ENCODE measurements at places on chromosomes 16 and 17.

DNA sequence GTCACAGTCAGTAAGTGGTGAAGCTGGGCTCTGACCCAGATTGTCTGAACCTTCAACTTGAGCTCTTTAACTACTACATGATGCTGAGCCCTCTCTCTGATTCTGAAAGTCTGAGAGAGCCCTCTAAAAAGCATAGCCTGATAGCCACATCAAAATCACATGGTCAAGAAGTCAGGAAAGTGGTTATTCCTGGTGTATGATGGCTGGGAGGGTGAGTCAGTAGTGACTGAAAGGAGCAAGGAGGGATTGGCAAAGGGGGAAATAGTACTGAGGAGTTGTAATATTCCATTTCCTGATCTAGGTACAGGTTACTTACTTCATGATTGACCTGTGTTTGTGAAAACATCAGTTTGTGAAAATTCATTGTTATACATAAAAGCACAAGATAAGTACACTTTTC is 89.1 kb downstream of the SSH2 start:
- no peak for DNase-seq

- no peak for DNase-seq
Observed at GRCh38 chr16:11224096-11224893, 31.7 kb downstream of the SOCS1 start.

DNA sequence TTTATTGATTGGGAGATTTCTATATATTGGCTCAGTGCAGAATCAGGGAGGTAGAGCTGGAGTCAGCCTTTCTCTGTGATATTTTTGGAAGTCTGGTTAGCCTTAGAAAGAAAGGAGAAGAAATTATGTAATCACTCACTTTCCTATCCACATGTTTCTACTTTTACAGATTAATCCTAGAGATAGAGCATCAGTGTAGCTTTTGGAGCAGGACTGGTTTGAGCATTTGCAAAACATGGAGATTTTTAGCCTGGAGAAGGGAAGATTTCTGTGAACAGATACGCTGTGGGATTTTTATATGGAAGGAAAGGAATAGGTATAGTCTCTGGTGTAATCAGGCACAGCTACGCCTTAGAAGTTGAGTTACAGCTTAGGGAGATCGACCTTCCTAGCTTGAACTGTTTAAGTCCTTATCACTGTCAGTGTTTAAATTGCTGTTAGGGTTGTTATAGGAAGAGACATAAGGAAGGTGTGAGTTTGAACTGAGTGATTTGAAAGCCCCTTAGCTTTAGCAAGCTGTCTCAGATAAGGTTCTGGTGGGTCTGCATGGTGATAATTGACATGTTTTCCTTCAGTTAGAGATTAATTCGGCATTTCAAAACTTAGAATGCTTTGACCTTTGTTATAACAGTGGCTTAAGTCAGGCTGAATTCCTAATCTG is 20.5 kb downstream of the METTL9 start:
- DNase-seq = no peak

DNA sequence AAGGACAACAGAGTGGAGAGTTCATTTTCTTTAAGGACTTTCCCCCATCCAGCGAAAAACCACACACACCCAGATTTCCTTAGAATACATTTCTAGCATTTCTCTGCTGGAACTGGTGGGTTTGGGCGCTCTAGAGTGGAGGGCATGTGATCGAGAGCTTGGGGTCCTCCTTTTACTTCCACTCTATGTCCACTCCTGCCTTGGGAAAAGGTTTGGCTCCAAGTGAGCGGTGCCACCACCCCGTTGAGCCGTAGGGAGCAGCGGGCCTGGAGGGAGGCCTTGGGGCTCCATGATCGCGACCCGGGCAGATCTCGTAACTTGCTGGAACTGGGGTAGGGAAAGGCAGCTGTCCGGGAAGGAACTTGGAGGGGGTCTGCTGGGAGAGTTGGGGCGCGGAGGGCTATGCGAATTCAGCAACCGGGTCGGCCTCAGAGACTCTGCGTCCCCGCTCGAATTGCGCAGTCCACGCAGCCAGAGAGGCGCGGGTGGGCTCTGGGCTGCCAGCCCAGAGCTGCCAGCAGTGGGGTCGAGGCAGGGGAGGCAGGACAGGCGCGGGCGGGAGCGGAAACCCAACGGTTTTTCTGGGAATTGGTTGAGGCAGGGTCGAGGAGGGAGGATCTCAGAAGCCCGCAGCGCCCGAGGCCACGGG is 2.3 kb downstream of the DLX4 start:
- no peak for DNase-seq

DNA sequence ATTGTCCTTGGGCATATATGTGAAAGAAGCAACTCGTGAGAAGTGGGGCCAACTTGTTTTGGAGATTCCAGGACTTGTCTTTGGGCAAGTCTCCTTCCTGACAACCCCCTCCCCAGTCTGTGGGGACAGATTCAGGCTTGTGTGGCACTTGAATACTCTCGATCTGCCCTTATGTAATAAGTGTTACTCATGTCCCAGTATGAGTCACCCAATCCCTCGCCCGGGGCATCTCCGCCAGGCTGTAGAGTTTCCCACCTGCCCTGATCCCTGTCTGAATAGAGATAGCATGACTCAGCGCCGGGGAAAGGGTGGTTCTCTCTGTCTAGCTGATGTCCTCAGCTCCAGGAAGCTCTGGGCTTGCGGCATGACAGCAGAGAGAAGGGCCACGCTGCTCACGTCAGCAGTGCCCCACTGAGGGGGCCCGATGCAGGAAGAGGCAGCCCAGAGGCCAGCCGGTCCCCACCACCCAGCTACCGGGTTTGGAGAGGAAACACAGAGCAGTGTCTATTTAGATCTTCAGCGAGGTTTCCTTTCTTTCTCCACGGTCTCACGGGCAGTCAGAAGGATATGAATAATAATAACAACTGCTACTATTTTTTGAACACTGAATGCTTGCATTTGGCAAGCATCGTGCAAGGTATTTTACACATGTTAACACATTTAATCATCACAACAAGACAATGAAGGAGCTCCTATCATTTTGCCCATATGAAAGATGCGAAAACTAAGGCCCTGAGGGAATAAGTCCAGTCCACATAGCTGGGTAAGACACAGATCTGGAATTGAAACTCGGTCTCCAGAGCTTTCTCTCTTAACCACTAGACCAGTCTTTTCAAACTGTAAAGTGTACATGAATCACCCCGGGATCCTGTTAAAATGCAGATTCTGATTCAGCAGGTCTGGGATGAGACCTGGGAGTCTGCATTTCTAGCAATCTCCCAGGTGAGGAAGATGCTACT is 426.7 kb upstream of the MAF start:
- DNase-seq = peak; percentile 59

- peak; percentile 66 for DNase-seq
Observed at GRCh38 chr16:50259334-50260205, 6.8 kb upstream of the ADCY7 start.

- no peak for DNase-seq
Observed at GRCh38 chr16:27193300-27193990, 9.9 kb upstream of the KDM8 start.

- DNase-seq = no peak
Observed at GRCh38 chr17:16911141-16911937, 60.6 kb downstream of the TNFRSF13B start.

- DNase-seq = no peak
Observed at GRCh38 chr17:74592087-74592990, at the start of gene CD300LD. TSS of gene CD300LD (minus strand) at chr17:74592283. CDS start at chr17:74592202, 81 bp downstream.
